ENCODE measurements at places on chromosomes 1 and 21.

GRCh38 chr21:33402001-33402979 lies 923 bp upstream of the IFNGR2 start:
- no peaks in the 10 kb centered on the region for H3K27me3 ChIP-seq
- peaks cover 6% of the 10 kb centered on the region for H3K36me3 ChIP-seq
- no peak for DNase-seq
- peak overlapping the region; percentile 90 for H3K27ac ChIP-seq
- H3K4me1 ChIP-seq, result peaks cover 26% of the 10 kb centered on the region

DNA sequence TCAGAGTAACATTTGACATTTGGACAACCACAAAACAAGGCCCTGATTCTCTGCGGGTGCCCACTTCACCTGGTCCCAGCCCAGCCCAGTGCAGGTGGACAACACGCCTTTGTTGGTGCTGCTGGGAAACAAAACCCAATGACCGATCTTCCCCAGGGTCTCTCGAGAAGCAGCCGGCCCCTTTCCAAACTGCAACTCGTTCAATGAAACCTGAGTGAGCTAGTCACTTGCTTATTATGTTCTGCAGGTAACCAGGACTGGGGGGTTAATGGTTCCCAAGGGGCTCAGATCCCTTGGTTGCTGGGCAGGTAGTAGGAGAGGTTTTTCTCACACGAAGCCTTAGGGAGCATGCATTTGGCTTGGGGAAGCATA lies 42.9 kb downstream of the ABCG1 start:
- peaks cover 6% of the 10 kb centered on the region for H3K27me3 ChIP-seq
- no peak overlapping the region for H3K27ac ChIP-seq
- no peak overlapping the region for H3K4me3 ChIP-seq
- DNase-seq, result no peak
- no peaks in the 10 kb centered on the region for H3K36me3 ChIP-seq
- peaks cover 4% of the 10 kb centered on the region for H3K4me1 ChIP-seq

DNA sequence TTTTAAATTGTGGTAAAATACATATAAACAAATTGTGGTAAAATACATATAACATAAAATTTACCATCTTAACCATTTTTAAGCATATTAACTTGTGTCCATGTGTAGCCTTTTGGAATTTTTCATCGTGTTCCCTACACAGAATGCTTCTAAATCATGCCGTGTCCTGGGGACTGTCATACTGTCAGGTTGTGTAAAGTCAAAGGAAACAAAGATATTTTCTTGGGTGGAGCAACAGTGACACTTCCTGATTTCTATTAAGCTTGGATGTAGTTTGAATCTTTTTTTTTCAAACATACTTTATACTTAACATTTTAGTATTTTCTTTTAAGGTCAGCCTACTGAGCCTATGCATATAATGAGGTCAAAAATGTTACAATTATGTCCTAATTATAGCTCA lies 32.3 kb downstream of the DOP1B start:
- no peak overlapping the region for H3K4me3 ChIP-seq
- no peaks in the 10 kb centered on the region for H3K27me3 ChIP-seq
- peaks cover 17% of the 10 kb centered on the region for H3K4me1 ChIP-seq
- H3K36me3 ChIP-seq, result no peaks in the 10 kb centered on the region
- no peak for DNase-seq

- peaks cover 2% of the 10 kb centered on the region for H3K4me1 ChIP-seq
- no peak for DNase-seq
- H3K36me3 ChIP-seq, result no peaks in the 10 kb centered on the region
- H3K27ac ChIP-seq, result no peak overlapping the region
- H3K4me3 ChIP-seq, result no peak overlapping the region
These were observed 20.3 kb upstream of the LMX1A start for GRCh38 chr1:165376811-165377311.

GRCh38 chr1:115363171-115363570 lies 25.1 kb upstream of the NGF start:
- H3K4me1 ChIP-seq, result no peaks in the 10 kb centered on the region
- H3K27me3 ChIP-seq, result no peaks in the 10 kb centered on the region
- H3K4me3 ChIP-seq, result no peak overlapping the region

- H3K4me1 ChIP-seq, result peaks cover 25% of the 10 kb centered on the region
- DNase-seq, result no peak
- no peak overlapping the region for H3K27ac ChIP-seq
- no peak overlapping the region for H3K4me3 ChIP-seq
- H3K27me3 ChIP-seq, result no peaks in the 10 kb centered on the region
These were observed 4.6 kb downstream of the AGTRAP start for GRCh38 chr1:11740258-11741192.

GRCh38 chr21:25970254-25970930 lies 200.2 kb downstream of the APP start:
- no peak overlapping the region for H3K27ac ChIP-seq
- no peak overlapping the region for H3K4me3 ChIP-seq
- H3K36me3 ChIP-seq, result peaks cover 29% of the 10 kb centered on the region

GRCh38 chr1:92855236-92855635 lies 23.4 kb downstream of the RPL5 start:
- DNase-seq, result no peak
- no peak overlapping the region for H3K4me3 ChIP-seq
- H3K27me3 ChIP-seq, result no peaks in the 10 kb centered on the region
- no peak overlapping the region for H3K27ac ChIP-seq

DNA sequence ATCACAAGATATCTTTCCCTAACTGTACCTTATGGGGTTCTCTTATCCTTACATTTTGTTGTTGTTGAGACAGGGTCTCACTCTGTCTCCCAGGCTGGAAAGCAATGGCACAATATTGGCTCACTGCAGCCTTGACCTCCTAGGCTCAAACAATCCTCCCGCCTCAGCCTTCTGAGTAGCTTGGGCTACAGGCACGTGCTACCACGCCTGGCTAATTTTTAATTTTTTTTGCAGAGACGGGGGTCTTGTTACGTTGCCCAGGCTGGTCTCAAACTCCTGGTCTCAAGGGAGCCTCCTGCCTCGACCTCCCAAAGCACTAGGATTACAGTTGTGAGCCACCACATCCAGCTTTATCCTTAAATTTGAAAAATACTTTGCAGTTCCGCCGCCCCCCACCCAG lies 10.4 kb downstream of the RERE start:
- no peaks in the 10 kb centered on the region for H3K27me3 ChIP-seq
- no peak overlapping the region for H3K4me3 ChIP-seq
- H3K4me1 ChIP-seq, result no peaks in the 10 kb centered on the region

DNA sequence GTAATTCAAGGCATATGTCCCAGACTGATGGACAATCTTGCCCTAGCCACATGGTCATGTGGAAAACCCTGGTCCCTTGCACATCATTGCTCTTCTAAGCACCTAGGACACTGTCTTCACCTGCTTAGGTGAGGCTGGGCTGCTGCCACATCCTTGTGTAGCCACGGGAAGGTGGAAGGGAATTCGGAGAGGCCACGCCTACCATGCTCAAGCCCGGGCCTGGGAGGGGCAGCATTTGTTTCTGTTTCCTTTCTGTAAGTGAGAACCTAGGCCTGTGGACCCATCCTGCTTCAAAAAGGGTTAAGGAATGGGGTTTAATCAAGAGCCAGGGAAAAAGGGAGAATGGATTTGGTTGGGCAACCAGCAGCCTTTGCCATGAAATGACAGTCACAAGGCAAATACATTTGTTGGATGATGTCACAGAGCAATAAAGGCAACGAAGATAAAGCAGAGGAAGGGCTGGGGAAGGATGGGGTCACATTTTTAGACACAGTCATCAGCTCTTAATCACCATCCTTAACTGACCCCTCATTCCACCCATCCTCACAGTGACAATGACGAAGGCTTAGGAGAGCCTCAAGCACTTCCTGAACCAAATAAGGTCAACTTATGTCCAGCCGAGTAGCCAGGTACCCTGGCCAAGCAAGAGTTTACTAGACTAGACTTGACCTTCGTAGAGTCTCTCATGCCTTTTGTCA lies 10.1 kb upstream of the LRRC38 start:
- no peaks in the 10 kb centered on the region for H3K27me3 ChIP-seq
- DNase-seq, result no peak
- H3K4me3 ChIP-seq, result no peak overlapping the region
- H3K27ac ChIP-seq, result no peak overlapping the region

DNA sequence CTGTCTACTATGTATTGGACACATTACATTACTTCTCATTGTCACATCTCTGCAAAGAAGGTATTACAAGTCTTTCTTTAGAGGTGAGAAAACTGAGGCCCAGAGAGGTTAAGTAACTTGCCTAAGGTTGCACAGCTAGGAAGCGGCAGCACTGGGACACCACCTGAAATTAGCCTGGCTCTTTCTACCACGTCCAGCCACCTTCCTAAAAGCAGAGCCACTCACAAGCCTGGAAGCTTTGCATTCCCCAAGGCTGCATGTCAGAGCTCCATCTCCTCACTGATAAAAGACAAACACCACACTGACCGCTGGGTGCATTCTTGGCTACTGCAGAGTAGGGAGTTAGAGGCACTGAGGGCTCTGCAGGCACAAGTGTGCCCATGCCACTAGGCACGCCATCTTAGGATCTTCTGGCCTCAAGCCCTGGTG lies 2.4 kb downstream of the CD247 start:
- no peak overlapping the region for H3K4me3 ChIP-seq
- H3K27me3 ChIP-seq, result peaks cover 7% of the 10 kb centered on the region
- H3K27ac ChIP-seq, result no peak overlapping the region

DNA sequence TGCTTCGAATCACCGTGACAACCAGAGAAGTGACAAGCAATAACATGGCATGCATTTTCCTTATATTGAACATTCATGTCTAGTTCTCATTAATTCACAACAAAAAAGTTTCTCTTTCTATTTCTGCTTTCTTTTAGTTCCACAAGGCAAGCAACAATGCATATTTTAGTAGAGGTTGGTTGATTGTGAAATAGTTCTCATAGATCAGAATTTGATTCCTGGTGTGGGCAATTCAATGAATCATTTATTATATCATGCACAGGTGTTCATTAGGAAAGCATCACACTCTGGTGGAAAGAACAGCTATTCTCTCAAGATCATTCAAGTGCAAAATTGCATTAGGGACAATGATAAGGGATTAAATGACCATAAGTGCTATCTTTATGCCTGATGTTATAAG lies 980.9 kb downstream of the BRINP3 start:
- no peaks in the 10 kb centered on the region for H3K4me1 ChIP-seq
- H3K27ac ChIP-seq, result no peak overlapping the region
- H3K4me3 ChIP-seq, result no peak overlapping the region
- no peaks in the 10 kb centered on the region for H3K36me3 ChIP-seq

- H3K27ac ChIP-seq, result no peak overlapping the region
- H3K4me1 ChIP-seq, result peaks cover 3% of the 10 kb centered on the region
- DNase-seq, result no peak
- H3K36me3 ChIP-seq, result no peaks in the 10 kb centered on the region
- no peak overlapping the region for H3K4me3 ChIP-seq
These were observed 111.8 kb upstream of the PALMD start for GRCh38 chr1:99533909-99534637.

- H3K4me3 ChIP-seq, result no peak overlapping the region
- H3K4me1 ChIP-seq, result peaks cover 21% of the 10 kb centered on the region
These were observed 39.9 kb downstream of the SERBP1 start for GRCh38 chr1:67390041-67390887.

DNA sequence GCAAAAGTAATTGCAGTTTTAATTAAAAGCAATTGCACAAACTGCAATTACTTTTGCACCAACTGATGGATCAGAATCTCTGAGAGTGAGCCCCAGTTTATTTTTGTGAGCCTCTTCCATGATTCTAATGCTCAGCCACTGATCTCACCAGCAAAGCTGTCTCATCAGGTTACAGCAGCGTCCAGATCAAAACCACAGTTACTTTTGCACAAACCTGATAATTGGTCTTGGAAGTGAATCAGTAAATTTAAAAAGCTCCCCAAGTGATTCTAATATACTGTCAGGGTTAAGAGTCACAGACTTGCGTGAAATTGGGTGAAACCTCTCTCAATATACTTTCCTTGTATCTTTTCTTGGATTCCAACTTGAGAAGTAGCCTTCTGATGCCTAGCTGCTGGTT lies 13.5 kb upstream of the CR2 start:
- H3K4me1 ChIP-seq, result no peaks in the 10 kb centered on the region
- H3K27ac ChIP-seq, result no peak overlapping the region
- H3K36me3 ChIP-seq, result no peaks in the 10 kb centered on the region
- H3K4me3 ChIP-seq, result no peak overlapping the region

GRCh38 chr1:248686815-248687214 lies 15.8 kb downstream of the OR14I1 start:
- no peak for DNase-seq
- no peaks in the 10 kb centered on the region for H3K36me3 ChIP-seq
- H3K4me3 ChIP-seq, result no peak overlapping the region

DNA sequence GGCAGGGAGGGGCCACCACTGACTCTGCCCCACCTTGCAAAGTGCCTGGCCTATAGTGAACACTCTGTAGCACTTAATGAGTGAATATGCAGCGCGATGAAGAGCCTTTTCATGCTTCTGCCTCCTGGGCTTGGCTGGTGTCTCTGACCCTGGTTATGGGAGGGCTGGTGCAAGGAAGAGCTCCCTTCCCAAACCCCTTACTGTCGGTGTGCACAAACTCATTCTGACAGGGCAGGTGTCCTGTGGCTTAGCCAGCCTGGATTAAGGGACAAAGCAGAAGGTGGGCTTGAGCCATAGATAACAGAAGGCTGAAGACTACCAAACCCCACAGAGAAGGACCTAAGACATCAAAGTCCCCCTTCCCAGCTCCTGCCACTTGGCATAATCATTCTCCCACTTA lies 2.0 kb upstream of the NCMAP start:
- H3K27me3 ChIP-seq, result peaks cover 6% of the 10 kb centered on the region
- H3K4me1 ChIP-seq, result peaks cover 5% of the 10 kb centered on the region
- no peak overlapping the region for H3K4me3 ChIP-seq
- H3K27ac ChIP-seq, result no peak overlapping the region

- no peaks in the 10 kb centered on the region for H3K36me3 ChIP-seq
- DNase-seq, result no peak
- no peak overlapping the region for H3K27ac ChIP-seq
- no peaks in the 10 kb centered on the region for H3K4me1 ChIP-seq
- H3K4me3 ChIP-seq, result no peak overlapping the region
These were observed 993.8 kb upstream of the NCAM2 start for GRCh38 chr21:20004367-20004766.

GRCh38 chr1:173301507-173301906 lies 94.4 kb upstream of the TNFSF4 start:
- H3K4me1 ChIP-seq, result no peaks in the 10 kb centered on the region
- no peaks in the 10 kb centered on the region for H3K27me3 ChIP-seq
- no peaks in the 10 kb centered on the region for H3K36me3 ChIP-seq
- H3K4me3 ChIP-seq, result no peak overlapping the region
- no peak for DNase-seq
- H3K27ac ChIP-seq, result no peak overlapping the region

DNA sequence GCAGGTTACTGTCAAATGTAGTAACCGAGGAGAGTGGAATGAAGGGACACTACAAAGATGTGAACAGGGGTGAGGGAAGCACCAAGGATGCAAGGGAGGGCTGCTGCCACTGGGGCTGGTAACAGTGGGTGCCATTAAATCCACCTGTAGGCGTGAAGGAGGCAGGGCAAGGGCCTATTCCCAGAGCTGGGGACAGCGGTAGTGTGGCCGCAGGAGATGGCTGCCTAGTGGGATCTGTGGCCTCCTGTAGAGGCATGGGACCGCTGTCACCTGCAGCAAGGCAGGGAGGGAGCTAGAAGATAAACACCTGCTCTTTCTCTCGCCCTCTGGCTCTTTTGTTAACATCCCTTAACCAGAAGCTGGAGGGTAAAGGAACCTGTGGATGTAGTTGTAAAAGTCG lies 80.5 kb upstream of the CNIH3 start:
- H3K4me1 ChIP-seq, result no peaks in the 10 kb centered on the region
- no peaks in the 10 kb centered on the region for H3K36me3 ChIP-seq
- H3K27me3 ChIP-seq, result no peaks in the 10 kb centered on the region
- no peak for DNase-seq

Data from keratinocyte (primary cell).